SW480 (cell line): ENCODE measurements at places on chromosomes 16 and 17.

GRCh38 chr17:56322991-56323390 lies 169.7 kb downstream of the ANKFN1 start:
- DNase-seq, result no peak

DNA sequence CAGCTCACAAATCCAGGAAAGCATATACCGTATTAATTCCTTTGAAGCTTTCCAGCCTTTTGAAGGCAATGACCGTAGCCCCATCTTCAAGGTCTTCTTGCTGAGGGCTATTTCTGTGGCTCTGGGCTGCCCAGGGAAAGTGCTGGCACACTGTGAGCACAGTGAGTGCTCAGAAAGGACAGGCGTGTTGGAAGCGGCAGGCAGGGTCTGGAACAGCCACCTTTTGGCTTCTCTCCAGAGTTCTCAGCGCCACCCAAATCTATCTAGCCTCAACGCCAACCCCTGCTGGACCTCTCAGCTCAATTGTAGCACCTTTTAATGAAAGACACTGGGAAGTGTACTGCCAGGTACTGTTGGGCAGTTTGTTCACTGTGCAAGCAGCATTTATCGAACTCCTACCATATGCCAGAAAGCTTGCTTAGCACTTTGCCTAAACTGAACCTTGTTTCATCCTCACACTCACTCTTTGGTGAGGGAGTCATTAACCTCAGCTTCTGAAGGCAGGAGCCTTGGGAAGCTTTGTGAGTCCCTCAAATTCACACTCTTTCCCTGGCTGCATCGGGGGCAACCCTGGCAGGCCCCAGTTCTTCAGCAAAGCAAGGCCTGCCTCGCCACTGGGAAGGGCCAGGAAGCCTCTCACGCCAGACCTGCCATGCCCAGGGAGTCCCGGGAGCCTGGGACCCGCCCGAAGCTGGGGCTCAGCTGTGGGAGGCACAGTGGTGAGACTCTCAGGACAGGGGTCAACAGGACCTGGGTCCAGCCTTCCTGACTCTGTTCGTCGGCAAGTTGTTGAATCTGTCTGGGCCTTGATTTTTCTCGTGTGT lies 13.5 kb upstream of the CIBAR2 start:
- no peak for DNase-seq

- no peak for DNase-seq
These were observed 1.4 kb downstream of the SARM1 start for GRCh38 chr17:28372945-28373274.

- no peak for DNase-seq
These were observed 9.4 kb downstream of the METTL9 start for GRCh38 chr16:21608639-21609328.

- no peak for DNase-seq
These were observed 45.4 kb downstream of the SNX20 start for GRCh38 chr16:50635505-50636392.

- no peak for DNase-seq
These were observed 19.2 kb downstream of the CD300LB start for GRCh38 chr17:74512036-74512435.
